ENCODE measurements at places on chromosomes 12 and 14.
A peak's percentile ranks its signal among the peaks of the same experiment; 100 is the strongest.

DNA sequence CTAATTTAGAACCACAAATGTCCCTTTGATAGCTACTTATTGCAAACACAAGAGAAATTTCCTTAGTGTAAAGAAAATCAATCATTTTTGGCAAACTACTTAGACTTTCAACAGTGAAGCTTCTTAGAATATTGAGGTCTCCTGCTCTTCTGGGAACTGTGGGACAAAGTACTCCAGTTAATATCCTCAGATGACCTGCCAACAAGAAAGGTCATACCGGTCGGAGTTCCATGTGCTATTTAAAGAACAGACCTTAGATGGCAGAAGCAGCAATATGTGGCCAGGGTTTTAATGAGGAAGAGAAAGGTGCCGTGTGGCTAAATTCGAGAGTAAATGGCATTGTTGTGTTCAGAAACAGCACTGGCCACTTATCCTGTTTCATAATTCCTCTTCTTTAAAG, 114.7 kb upstream of the AMIGO2 start:
- DNase-seq: no peak

DNA sequence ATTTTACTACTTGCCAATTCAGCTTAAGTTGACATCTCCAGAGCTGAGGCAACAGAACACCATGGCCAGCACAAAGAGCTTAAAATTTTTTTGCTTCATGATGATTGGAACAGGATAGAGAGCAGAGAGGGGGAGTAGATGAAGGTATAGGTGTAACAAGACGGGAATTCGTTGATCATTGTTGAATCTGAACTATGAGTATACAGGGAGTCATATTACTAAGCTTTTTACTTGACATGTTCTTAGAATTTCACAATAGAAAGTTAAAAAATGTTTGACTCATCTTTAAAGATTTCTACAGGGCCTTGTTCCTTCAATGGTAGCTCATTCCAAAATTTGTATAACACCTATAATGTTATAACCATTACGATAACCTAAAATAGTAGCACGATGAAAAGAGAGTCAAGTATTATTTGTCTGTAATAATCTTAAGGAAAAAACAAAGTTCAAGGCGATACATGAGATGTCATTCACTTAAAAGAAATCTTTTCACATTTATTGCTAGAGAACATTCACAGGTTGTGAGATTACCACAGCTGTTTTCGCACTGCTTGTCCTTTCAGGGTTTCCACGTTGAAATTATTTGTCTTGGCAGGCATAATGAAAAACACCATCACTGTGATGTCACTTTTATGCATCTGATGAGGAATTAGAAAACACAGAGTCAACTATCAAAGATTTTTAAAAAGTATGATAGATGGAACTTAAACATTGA, 33.9 kb downstream of the SPX start:
- DNase-seq: no peak

GRCh38 chr12:49476091-49476490, 62.7 kb upstream of the KCNH3 start:
- no peak for DNase-seq

GRCh38 chr12:94172031-94172430, 23.7 kb downstream of the PLXNC1 start:
- no peak for DNase-seq

DNA sequence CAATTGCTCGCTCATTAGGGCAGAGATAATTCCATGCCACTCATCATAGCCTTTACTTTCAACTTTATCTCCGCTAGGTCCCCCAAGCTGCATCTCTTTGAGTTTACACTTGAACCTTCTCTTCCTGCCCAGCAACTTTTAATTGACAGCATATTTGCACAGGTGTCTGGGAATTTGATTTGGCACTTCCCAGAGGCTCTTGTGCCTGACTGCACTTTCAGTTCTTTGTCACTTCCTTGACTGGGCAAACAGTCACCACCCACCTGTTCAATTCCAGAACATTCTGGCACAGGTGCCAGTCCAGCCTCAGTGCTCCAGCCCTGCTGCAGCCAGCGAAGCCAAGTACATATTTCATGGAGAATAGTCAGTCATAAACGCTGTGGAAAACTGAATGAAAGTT, 110.1 kb upstream of the LRIG3 start:
- no peak for DNase-seq

DNA sequence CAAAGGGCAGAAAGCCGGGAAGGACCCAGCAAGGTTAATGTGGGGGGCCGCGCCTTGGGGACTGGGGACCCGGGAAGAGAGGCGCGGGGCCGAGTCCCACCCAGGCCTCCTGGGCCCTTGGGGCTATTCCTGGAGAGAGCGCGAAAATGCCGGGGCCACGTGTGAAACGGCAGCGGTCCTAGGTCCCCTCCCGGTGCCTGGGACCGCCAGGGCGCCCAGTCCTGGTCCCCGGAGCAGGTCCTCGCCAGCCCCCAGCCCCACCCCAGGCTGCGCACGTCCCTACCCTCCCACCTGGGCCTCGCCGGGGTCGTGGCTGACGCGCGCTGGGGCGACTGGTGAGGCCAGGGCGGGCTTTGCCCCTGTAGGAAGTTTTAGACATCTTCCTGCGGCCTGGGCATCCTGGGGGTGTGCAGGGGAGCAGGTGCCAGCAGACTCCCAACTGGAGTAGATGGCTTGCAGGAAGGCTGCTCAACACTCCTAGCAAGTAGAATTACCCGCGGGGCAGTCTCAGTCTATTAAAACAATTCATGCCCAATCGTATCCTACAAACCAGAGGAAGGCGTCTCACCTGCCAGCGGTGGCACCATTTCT, 708 bp downstream of the FAR2 start:
- DNase-seq: no peak

GRCh38 chr12:108282160-108282559, 57.0 kb downstream of the CMKLR1 start:
- no peak for DNase-seq

DNA sequence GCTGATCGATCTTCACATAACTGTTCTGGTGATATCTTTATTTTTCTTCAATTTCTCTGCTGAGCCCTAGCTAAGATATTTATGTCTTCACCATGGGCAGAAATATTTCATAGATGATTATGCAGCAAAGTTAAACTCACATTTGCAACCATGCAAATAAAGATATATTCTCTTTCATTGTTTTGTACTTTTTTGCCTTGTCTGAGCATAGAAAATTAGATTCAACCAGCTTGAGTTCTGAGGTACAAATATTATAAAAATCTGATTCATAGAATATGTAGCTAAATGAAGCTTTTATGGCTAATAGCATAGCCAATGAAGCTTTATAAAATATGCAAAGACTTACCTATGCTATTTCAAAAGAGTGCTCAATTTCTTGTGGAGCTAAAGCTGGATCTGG, at the start of gene TAS2R13:
TAS2R13 (minus strand) TSS at position 101 of the 400 bp plus-strand sequence. CDS start 264 bp downstream, outside the sequence.
- DNase-seq: no peak

- DNase-seq: no peak
Measured at GRCh38 chr12:26128168-26128567, 3.3 kb upstream of the BHLHE41 start.

DNA sequence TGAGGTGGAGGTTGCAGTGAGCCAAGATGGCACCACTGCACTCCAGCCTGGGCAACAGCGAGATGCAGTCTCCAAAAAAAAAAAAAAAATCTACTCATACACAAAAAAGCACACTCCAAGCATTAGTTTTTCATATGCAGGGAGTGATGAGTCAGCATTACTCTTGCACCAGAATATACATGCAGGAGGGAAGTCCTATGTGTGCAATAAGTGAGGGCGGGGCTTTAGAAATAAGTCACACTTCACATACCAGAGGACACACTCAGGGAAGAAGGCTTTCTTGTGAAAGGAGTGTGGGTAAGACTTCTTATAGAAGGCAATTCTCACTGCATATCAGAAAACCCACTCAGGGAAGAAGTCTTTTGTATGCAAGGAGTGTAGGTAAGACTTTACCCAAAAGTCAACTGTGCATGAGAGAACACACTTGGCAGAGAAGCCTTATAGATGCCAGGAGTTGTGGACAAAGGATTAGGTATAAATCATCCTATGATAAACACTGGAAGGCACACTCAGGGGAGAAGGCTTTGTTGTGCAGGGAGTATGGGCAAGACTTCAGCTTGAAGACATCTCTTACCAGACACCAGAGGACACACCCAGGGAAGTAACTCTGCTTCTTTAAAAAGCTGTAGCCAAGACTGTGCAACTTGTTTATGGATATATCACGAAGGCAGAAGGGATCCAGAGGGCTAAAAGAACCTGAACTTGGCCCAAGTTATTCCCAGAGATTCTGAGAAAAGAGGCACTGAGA, 50.5 kb downstream of the ATF7 start:
- no peak for DNase-seq

DNA sequence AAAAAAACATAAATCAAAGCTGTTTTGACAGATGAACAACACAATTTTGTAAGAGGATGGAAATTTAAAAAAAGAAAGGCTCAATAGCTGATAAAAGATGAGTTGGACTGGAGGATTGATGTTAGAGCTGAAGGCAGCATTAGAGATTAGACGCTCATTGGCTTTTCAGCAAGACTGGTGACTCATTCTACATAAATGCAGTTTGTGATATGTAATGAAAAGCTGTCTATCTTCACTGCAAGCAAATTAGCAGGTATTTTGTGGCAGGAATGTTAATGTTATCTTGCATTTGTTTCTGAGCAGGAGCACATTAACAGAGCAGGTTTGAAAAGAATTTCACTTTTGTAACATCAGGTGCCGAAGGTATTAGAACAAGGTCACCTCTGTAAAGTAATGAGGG, 442.7 kb upstream of the NOVA1 start:
- DNase-seq: no peak

GRCh38 chr12:97385121-97385520, 77.5 kb upstream of the RMST start:
- DNase-seq: no peak

DNA sequence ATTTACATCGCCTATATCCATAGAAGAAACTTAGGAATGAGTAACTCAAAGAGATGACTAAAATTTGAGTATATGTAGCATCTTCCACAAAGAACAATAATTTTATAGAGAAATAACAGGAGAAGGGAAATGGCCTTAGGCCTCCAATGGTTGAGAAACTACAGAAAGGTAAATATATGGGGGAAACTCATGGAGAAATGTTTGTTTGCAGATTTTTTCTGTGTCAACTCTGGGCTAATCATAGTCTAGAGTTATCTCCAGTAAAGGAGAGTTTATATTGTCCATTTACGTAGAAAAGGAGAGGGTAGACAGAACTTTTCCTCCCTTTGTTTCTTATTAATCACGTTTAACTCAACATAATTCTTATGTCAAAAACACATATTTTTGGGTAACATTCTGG, 244.2 kb downstream of the GLT1D1 start:
- DNase-seq: no peak

GRCh38 chr12:51441583-51441982, 17.0 kb downstream of the SLC4A8 start:
- peak; percentile 38 for DNase-seq

DNA sequence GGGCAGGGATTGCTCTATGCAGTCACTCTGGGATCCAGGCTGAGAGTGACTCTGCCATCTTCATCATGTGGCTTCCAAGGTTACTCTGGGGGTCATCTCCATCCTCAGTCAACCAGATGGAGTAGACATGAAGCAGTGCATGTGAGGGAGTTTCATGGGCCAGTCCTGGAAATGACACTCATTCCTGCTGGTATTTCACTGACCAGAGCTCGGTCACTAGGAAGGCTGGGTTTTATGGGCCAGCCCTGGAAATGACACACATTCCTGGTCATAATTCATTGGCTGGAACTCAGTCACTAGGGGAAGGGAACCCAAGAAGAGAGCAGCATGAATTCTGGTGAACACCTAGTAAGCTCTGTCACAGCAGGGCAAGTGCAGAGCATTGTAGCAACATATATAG, 144.7 kb downstream of the SMOC1 start:
- DNase-seq: no peak

GRCh38 chr12:42332301-42333285, 6.6 kb downstream of the PPHLN1 start:
- DNase-seq: peak; percentile 28

DNA sequence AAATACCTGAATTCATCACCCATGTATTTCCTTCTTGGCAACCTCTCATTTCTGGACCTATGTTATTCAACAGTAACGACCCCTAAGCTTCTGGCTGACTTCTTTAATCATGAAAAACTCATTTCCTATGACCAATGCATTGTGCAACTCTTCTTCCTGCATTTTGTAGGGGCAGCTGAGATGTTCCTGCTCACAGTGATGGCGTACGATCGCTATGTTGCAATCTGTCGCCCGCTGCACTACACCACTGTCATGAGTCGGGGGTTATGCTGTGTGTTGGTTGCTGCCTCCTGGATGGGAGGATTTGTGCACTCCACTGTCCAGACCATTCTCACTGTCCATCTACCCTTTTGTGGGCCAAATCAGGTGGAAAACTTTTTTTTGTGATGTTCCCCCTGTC, 356 bp downstream of the OR4Q2 start:
- DNase-seq: no peak

- no peak for DNase-seq
Measured at GRCh38 chr12:114809097-114809496, 125.1 kb upstream of the TBX3 start.

- DNase-seq: peak; percentile 36
Measured at GRCh38 chr12:27332714-27333402, at the start of gene BMAL2. Gene BMAL2, plus strand, starts transcription at chr12:27332836. Its CDS starts 237 bp downstream, at chr12:27333073.

DNA sequence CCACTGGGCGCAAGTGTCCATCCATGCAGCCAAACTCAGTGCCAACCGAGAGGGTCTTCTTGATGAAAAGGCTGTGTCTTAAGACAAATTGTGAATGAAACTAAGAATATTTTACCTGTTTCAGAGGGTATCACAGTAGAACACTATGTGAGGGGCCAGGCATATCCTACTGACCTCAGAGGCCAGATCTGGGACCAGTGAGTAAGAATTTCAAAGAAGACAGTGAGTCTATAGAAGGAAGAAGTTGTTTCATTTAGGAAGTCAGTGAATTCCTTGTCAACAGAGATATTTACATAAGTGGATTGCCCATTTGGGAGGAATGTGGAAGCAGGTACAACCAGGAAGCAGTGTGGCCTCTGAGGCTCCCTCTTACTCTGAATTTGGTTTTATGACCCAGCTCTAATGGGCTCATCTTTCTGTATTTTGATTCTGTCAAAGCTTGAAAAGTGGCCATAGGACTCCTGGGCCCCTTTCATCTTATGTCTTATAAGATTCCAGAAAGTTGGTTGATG, 137.4 kb downstream of the ZNF664 start:
- DNase-seq: no peak

- DNase-seq: no peak
Measured at GRCh38 chr12:126437934-126438333, 1372.7 kb downstream of the AACS start.

GRCh38 chr12:61846765-61847164, 413.4 kb upstream of the USP15 start:
- no peak for DNase-seq

- no peak for DNase-seq
Measured at GRCh38 chr14:99789581-99789980, 3.6 kb upstream of the EML1 start.

DNA sequence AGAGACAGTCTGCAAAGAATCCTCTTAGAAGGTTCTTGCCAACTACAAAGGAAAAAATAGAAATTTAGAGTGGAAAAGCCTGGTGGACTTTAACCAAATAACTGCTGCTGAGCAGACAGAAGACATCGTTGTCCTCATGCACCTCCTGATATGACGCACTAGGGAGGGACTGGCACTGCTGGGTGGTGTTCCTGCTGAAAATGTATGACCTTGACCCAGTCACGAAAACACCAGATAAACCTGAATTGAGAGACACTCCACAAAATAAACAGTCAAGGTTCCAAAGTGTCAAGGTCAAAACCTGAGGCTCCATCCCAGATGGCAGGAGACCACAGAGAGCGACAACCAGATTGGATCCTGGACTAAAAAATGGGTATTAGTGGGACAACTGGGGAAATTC, 61.9 kb downstream of the CHGA start:
- DNase-seq: peak; percentile 43
